ENCODE measurements at places on chromosomes 11 and 22. TPM values are rescaled to one million over a fixed set of nuclear protein-coding genes. Genes with fewer than 3 reads are reported as not detected.
A peak's percentile ranks its signal among the peaks of the same experiment; 100 is the strongest.

- peak; percentile 82 for DNase-seq
Measured at GRCh38 chr11:102317099-102317767, at the start of gene BIRC3. Gene BIRC3, plus strand, starts transcription at chr11:102317484. Its CDS starts 7,026 bp downstream, at chr11:102324510.

Gene TMX2
- total RNA-seq, result 61.1 TPM

Gene OR51B4
- not detected for total RNA-seq

Gene CD3G
- total RNA-seq, result not detected

DNA sequence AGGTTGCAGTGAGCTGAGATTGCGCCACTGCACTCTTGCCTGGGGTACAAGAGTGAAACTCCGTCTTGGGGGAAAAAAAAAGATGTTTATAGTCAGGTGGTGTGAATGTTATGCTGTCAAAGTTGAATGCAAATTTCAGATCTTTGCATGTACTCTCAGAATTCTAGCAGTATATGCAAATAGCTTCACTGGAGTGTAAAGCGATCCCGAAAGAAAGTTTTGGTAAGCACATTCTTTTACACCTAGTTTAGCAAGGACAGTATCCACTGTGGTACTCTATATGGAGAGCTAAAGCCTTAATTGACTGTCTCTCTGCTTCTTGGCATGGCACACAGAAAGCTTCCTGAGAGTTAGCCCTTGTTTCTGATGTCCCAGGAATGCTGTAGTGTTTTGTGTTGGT, 4.0 kb downstream of the JAM3 start:
- DNase-seq, result peak; percentile 32

Gene SPON1
- total RNA-seq, result 6.4 TPM

Gene CLDN5
- total RNA-seq, result 3.2 TPM

DNA sequence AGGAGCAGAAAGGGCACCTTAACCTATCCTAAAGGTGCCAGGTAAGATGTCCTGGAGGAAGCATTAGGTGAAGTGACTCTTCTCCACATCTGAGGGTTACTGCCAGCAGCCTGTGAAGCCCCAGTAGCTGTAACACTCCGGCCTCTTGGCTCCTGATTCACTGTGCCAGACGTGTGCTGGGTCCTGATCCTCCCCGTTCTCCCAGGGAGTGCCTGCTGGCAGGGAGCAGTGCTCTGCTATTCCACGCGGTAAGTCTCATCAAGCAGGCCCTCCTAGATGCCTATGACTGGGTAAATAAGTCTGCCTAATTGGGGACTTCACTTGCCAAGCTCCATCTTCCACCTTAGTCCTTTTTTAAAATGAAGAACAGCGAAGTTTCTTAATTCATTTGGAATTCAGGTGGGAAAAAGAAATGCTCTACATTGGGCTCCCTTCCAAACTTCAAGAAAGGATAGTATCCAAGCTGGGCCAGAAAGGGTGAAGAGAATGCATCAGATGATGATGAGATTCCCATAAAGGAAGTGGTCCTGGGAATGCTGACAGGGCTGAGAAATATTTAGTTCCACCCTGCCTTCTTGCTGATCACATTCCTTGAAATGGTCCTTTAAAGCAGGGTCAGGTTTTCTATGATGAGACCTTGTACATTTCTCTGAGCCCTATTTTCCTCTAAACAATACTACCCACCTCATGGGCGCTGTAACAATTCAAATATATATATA, 188.0 kb downstream of the MAML2 start:
- DNase-seq, result no peak

DNA sequence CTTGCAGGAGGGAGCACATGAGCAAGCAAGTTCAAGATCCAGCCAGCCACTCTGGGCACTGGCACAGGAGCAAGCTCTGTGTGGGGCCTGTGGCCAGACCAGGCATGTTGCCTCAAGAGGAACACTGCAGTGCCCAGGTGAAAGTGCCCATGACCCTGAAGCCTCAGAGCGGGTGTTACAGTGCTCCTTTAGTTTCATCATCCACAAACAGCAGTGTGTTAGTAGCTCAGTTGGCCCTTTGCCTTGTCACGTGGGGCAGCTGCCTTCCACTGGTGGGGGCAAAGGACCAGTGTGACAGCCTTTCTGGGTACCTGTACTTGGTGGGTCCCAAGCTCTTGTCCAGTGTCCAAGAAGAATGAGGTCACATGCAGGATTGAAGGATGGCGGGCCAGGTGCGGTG, 3.0 kb upstream of the EI24 start:
- DNase-seq, result no peak

Gene TP53I11
- total RNA-seq, result 33.4 TPM

GRCh38 chr11:17930544-17931125, 82.2 kb downstream of the SERGEF start:
- DNase-seq, result peak; percentile 14

DNA sequence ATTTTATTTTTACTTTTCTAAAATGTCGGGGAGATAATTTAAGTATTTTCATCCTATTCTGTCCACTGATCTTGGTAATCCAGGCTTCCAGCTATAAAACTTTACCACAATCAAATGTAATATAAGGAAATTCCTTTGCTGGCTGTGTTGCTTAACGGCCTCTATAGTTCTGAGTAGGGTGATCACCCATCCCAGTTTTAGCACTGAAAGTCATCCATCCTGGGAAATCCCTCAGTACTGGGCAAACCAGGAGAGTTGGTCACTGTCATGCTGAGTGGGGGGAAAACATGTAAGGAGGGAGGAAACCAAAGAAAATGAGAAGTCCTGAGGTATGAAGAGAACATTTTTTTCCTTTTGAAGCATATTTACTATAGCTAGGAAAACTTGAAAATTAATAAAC, 12.8 kb upstream of the BACE1-AS start:
- DNase-seq, result no peak

Gene ANO1
- total RNA-seq, result 3.9 TPM

- no peak for DNase-seq
Measured at GRCh38 chr11:8352876-8353505, 89.3 kb upstream of the LMO1 start.

DNA sequence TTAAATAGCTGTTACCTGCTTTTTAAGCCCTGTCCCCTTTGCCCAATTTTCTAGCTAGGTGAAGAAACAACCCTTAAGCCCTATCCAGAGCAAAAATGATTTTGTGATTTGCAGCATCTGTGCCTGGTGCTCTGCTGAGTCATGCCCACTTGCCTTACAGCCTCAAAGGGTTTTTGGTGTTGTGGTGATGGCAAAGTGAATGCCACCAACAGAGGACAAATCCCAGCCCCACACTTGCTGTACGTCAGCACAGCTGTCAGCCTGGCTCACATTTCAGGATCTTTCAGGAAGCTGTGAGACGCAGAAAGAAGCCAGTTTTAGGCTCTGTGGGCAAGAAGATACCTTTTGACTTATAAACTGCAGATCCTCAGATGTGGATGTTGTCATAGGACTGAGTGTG, 401.7 kb downstream of the TENM4 start:
- no peak for DNase-seq

Gene BTG4
- 0.31 TPM for total RNA-seq

- no peak for DNase-seq
Measured at GRCh38 chr11:44505581-44506054, 59.8 kb upstream of the CD82 start.

GRCh38 chr11:88886796-88887195, 179.0 kb downstream of the GRM5 start:
- peak; percentile 84 for DNase-seq

DNA sequence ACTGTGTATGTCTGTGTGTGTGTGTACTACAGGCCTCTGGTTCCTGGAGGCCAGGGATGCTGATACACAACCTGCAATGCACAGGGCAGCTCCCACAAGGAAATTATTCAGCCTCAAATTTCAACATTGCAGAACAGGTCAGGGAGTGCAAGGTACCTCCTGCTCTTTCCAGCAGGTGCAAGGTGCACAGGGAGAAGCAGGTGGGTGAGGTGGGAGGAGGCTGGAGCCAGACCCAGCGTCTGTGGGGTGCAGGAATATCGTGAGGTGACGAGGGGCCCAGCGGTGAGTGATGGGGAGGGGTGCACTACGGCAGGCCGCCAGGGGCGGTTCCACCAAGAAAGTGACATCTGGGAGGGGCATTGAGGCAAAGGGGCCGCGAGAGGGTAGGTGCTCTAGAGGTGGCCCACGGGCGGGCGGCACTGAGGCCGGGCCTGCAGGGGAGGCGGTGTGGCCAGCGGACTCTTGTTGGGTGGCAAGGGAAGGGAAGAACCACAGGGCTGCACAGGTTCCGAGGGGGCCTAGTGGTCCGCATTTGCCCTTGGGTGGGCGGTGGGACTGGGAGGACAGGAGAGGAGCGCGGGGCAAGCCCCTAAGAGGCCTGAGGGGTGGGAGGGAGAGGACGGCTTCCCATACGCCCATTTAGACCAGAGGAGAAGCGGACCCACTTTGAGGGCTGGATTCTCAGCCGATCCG, 21.6 kb downstream of the DGCR6L start:
- DNase-seq, result peak; percentile 43

Gene SULT4A1
- 5.2 TPM for total RNA-seq

- peak; percentile 90 for DNase-seq
Measured at GRCh38 chr22:44080936-44081861, 57.1 kb downstream of the PARVB start.

- DNase-seq, result peak; percentile 52
Measured at GRCh38 chr11:86068138-86068871, 579 bp downstream of the PICALM start.

Gene DDX25
- 20.7 TPM for total RNA-seq

DNA sequence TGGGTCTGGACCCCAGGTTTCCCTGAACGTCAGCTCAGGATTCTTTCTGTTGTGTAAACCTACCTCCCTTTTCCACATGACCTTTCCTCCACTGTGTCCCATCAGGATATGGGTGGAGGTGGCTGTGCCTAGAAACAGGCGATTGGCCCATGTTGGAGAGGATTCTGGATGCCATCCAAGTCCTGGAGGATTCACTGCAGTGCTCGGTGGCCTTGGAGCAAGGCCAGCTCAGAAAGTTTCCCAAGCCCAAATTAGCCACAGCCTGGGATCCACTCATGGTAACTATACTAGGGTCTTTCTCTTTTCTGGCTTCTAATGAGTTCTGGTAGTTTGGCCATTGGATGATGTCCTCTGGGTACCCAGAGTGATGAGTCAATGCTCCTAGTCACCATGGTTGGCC, 141.6 kb downstream of the SNX19 start:
- no peak for DNase-seq

Gene GALNT18
- 12.2 TPM for total RNA-seq

GRCh38 chr22:45787759-45788158, 116.1 kb downstream of the ATXN10 start:
- no peak for DNase-seq

- DNase-seq, result peak; percentile 76
Measured at GRCh38 chr11:100978442-100978841, 151.2 kb downstream of the PGR start.

- no peak for DNase-seq
Measured at GRCh38 chr11:46051102-46051501, 70.2 kb downstream of the PHF21A start.

- DNase-seq, result no peak
Measured at GRCh38 chr11:64245401-64245796, 1.3 kb downstream of the PPP1R14B start.

DNA sequence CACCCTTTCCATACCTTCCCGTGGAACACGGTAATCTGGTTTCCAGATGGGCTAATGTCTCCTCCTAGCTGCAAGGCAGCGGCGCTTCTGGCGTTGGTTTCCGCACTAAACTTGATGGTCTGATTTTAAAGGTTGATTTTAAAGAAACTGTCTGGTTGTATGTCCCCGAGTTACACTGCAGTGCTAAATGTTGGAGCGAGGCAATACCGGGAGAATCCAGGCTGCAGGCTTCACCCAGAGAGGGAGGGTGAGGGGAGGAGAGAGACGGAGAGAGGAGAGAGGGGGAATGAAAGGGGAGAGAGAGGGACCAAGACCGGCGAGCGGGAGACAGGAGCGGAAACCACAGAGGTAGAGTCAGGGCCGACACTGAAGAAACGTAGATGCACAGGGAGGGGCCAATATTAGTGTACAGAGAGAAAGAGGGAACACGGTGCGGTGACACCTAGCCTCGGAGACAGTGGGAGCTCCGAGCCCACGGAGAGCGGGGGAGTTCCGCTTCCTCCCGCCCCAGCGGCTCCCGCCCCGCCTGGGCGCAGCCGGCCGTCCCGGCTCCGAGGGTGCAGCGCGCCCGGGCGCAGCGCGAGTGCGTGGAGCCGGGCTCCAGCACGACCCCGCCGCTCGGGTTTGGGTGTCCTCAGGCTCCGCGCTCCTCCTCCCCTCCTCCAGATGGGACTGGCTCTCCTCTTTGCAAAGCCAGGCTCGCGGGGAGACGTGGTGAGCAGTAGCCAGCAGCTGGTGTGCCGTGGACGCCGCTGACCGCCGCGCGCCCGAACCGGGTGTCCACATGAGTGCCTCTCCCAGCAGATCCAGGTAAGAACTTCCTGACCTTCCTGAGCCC, 71.9 kb upstream of the GRAMD1B start:
- peak; percentile 64 for DNase-seq

Gene NAALAD2
- 4.3 TPM for total RNA-seq

- DNase-seq, result no peak
Measured at GRCh38 chr11:91840640-91841240, 383.9 kb upstream of the FAT3 start.

- DNase-seq, result no peak
Measured at GRCh38 chr11:44812971-44813370, 86.2 kb downstream of the TSPAN18 start.

Gene ARHGAP42
- total RNA-seq, result 35.7 TPM

GRCh38 chr11:103985041-103985440, 51.4 kb upstream of the DDI1 start:
- no peak for DNase-seq

GRCh38 chr11:100419518-100419917, 267.6 kb upstream of the ARHGAP42 start:
- DNase-seq, result no peak
